Ovary (tissue), 10 donors: ENCODE measurements at places on chromosomes 5 and 9. TPM values are rescaled to one million over a fixed set of nuclear protein-coding genes. Genes with fewer than 3 reads are reported as not detected.

DNA sequence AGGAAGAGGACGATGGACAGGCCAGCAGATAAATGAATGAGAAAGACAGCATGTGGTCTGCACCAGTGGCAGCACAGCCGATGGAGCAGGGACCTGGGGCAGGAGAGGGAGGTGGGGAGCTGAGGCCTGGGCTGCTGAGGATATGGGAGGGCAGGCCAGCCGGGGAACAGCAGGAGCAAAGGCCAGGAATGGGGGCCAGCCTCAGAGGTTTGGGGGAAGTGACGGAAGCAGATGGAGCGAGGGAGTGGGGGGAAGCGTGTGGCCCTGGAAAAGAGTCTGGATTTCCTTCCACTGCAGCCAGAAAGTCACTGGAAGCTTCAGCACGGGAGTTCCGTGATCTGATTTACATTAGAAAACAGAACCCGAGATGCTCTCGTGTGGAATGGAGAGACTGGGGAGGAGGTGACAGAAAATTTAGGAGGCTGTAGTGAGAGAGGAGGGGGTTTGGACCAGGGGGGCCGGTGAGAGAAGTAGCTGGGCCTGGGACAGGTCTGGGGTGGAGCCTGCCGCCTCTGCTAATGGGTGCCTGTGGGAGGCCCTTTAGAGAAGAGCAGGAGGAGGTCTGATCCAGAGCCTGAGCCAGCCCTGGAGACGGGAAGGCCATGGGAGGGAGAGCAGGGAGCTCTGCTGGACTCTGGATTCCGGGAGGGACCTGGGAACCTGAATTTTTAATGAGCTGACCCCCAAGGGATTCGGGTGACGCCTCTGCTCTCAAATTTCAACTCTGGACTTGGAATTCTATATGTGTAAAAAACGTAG lies 65.4 kb downstream of the TSPAN17 start:
- no peaks in the 10 kb centered on the region for H3K36me3 ChIP-seq
- H3K4me3 ChIP-seq: no peak overlapping the region
- no peak for DNase-seq
- H3K4me1 ChIP-seq: no peaks in the 10 kb centered on the region

Gene SAPCD2
- 0.37 TPM for total RNA-seq

DNA sequence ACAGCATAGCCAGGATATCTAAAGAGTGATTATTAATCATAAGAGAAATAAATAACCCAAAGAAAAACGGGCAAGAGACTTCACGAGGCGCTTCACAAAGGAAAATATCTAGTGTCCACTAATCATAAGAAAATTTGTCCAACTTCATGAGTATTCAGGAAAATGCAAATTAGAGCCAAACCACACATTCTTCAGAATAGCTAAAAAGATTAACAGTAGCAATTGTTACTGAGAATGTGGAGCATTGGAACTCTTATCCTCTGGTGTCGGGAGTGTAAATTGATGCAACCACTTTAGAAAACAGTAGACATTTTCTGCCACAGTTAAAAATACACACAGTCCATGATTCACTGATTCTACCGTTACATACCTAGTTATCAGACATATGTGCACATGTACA lies 145.7 kb downstream of the CWC27 start:
- DNase-seq: no peak
- H3K4me3 ChIP-seq: no peak overlapping the region

Gene AQP7
- 1.7 TPM for total RNA-seq

Gene SLC6A19
- total RNA-seq: not detected

DNA sequence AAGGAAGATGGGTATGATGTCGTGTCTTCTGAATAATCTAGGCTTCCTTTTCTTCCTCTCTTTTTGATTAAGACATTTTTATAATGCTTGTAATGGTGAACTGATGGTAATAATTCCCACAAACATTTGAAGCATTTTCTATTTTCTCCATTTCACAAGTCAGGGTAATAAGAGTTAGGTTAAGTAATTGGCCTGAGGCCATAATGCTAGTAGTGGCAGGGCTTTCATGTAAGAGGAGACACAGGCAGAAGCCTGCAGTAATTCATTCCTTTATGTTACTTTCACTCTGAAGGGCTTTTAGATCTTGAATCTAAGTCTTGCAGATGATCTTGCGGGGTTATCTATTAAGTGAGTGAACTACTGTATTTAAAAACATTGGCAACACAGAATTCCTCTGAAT lies 374.9 kb downstream of the MAT2B start:
- no peaks in the 10 kb centered on the region for H3K36me3 ChIP-seq
- H3K4me3 ChIP-seq: no peak overlapping the region
- H3K4me1 ChIP-seq: no peaks in the 10 kb centered on the region
- H3K27me3 ChIP-seq: no peaks in the 10 kb centered on the region
- no peak for DNase-seq

DNA sequence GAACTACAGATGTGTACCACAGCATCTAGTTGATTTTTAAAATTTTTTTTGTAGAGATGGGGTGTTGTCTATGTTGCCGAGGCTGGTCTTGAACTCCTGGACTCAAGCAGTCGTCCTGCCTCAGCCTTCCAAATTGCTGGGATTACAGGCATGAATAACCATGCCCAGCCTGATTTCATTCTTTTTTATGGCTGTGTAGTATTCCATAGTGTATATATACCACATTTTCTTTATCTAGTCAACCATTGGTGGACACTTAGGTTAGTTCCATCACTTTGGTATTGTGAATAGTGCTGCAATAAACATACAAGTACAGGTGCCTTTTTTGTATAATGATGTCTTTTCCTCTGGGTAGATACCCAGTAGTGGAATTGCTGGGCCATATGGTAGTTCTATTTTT lies 3.8 kb downstream of the RCL1 start:
- DNase-seq: no peak
- H3K4me3 ChIP-seq: no peak overlapping the region
- H3K27me3 ChIP-seq: no peaks in the 10 kb centered on the region
- H3K27ac ChIP-seq: no peak overlapping the region
- H3K36me3 ChIP-seq: no peaks in the 10 kb centered on the region
- H3K4me1 ChIP-seq: peaks cover 12% of the 10 kb centered on the region

- H3K4me1 ChIP-seq: peaks cover 7% of the 10 kb centered on the region
- DNase-seq: no peak
- H3K27me3 ChIP-seq: no peaks in the 10 kb centered on the region
- no peaks in the 10 kb centered on the region for H3K36me3 ChIP-seq
Observed at GRCh38 chr9:6418764-6419163, 5.8 kb downstream of the UHRF2 start.

GRCh38 chr5:16877267-16877935 lies 58.7 kb downstream of the MYO10 start:
- no peak overlapping the region for H3K4me3 ChIP-seq
- H3K4me1 ChIP-seq: peaks cover 5% of the 10 kb centered on the region
- DNase-seq: no peak
- no peak overlapping the region for H3K27ac ChIP-seq

DNA sequence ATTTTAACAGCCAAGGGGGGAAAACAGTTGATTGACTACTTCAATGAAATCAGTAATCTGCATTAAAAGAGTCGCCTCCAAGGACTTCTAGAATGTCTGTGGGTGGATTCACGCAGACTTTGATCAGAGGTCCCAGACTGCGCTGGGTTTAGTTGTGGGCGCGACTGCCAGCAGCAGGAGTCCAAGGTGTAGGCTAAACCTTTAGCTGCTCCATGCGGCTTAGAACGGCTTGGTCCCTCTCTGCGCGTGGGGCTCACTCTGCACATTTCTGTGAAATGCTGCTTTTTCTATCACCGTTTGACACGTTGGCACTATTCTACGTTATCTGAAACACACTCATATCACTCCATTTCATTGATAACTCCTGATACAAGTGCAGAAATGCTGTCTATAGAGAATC lies 48.6 kb upstream of the IRX2 start:
- H3K27me3 ChIP-seq: no peaks in the 10 kb centered on the region
- no peak overlapping the region for H3K27ac ChIP-seq
- H3K36me3 ChIP-seq: no peaks in the 10 kb centered on the region
- H3K4me1 ChIP-seq: no peaks in the 10 kb centered on the region
- no peak for DNase-seq
- no peak overlapping the region for H3K4me3 ChIP-seq

- H3K4me1 ChIP-seq: peaks cover 2% of the 10 kb centered on the region
- H3K27ac ChIP-seq: no peak overlapping the region
- H3K4me3 ChIP-seq: peak overlapping the region; percentile 52
- DNase-seq: peak; percentile 66
- no peaks in the 10 kb centered on the region for H3K27me3 ChIP-seq
Observed at GRCh38 chr5:53481887-53482716, 1.7 kb downstream of the FST start.

DNA sequence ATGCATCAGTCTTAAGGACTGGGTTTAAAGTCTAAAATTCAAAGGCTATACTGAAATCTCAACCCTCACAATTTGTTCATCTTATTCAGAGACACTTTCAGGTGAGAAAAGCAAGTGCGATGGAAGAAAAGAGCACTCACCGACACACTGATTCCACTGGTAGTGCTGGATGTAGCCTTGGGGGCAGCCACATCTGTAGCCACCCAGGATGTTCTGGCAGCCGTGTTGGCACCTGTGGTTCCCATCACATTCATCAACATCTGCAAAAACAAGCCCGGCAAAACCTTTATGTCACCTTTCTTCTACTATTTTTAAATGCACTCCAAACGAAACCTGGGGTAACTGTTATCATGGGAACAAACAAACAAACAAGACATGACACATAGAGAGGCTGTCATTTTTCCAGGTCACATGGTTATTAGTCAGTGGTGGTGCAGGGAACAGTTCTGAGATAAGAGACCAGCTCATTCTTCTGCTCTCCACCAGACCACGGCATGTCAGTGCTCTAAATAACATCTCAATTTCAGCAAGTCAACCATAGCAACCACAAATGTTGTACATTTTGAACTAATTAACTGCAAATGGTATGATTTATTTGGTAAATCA lies 188.4 kb downstream of the SLC12A2 start:
- H3K27ac ChIP-seq: no peak overlapping the region
- no peaks in the 10 kb centered on the region for H3K4me1 ChIP-seq
- H3K4me3 ChIP-seq: no peak overlapping the region
- no peaks in the 10 kb centered on the region for H3K27me3 ChIP-seq
- no peak for DNase-seq

Gene ZNF462
- total RNA-seq: 64.1 TPM

DNA sequence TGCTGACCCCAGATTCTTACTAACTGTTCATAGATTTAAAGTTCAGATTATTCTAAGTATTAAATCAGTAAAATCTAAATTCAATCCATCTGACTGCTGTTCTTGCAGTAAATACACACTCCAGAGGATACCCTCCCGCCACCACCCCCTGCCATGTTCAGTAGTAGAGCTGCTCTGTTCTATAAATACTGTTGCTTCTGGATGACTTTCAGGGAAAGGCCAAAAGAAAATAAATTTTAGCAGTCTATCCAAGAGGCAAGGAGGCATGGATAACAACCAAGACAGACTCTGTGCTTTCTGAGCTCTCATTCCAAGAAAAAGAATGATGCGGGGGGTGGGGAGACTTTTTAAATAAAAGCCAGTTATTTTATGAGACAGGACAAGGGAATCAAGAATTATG lies 115.1 kb downstream of the ADAMTS6 start:
- DNase-seq: no peak
- no peaks in the 10 kb centered on the region for H3K36me3 ChIP-seq
- H3K4me1 ChIP-seq: no peaks in the 10 kb centered on the region
- H3K27ac ChIP-seq: no peak overlapping the region

DNA sequence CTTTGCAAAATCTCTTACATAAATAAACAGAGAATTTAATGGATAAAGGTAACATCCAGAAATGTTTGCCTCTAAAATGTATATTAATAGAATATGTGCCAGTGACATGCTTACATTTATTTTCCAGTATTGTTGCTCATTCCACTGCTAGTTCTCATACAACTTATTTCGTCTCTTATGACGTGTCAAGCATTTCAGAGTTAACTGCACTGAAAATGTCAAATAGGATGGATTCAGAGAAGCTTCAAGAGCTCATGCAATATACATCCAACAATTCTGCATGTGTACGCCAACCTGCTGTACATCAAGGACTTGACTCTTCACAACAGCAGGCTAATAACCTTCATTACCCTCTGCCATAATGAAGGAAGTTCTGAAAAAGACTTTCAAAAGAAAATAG lies 386.2 kb upstream of the IZUMO3 start:
- H3K27ac ChIP-seq: no peak overlapping the region
- no peaks in the 10 kb centered on the region for H3K27me3 ChIP-seq
- H3K4me3 ChIP-seq: no peak overlapping the region
- DNase-seq: no peak
- H3K4me1 ChIP-seq: no peaks in the 10 kb centered on the region

GRCh38 chr5:122723606-122724352 lies 51.1 kb upstream of the SNX2 start:
- H3K36me3 ChIP-seq: no peaks in the 10 kb centered on the region
- no peak overlapping the region for H3K4me3 ChIP-seq
- no peaks in the 10 kb centered on the region for H3K27me3 ChIP-seq
- no peak for DNase-seq
- H3K4me1 ChIP-seq: no peaks in the 10 kb centered on the region
- H3K27ac ChIP-seq: no peak overlapping the region

DNA sequence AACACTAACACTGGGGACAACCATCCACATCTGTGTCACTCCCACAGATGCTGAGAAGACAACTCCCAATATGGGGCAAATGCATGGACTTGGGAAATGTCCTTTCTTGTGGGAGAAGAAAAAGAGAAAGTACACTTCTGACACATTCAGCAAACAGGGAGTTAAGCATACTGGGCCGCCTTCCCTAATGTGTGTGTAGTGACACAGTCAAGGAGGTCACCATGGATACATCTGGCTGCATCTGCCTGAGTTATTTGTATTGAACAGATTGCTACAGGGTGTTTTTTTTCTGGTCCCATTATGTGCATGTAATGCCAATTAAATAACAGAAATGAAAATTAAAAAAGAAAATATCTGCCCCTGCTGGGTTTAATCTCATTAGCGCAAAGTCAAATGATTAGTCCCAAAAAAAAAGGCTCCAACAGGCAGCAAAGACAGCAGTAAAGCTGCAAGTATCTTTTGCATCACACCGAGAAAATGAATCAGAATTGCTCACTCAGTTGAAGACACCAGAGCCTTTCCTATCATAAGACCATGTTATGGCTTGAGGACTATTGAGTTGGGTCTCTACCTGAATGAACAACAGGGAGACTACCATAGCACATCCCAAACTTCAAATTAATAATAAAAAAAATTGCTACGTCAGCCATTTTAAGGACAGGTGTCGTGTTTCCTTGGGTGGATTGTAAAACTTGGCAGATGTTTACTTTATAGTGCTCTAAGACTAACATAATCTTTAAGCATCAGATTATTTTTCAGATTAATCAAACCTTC lies 395.9 kb downstream of the DTWD2 start:
- DNase-seq: no peak
- no peaks in the 10 kb centered on the region for H3K27me3 ChIP-seq

- H3K4me1 ChIP-seq: peaks cover 10% of the 10 kb centered on the region
- H3K4me3 ChIP-seq: no peak overlapping the region
- DNase-seq: peak; percentile 83
- peak overlapping the region; percentile 50 for H3K27ac ChIP-seq
- H3K27me3 ChIP-seq: no peaks in the 10 kb centered on the region
Observed at GRCh38 chr9:113581865-113582697, 118.6 kb downstream of the RGS3 start.

Gene WDR38
- total RNA-seq: 22.5 TPM
